ENCODE measurements at places on chromosomes 2 and 18.
A peak's percentile ranks its signal among the peaks of the same experiment; 100 is the strongest.

DNA sequence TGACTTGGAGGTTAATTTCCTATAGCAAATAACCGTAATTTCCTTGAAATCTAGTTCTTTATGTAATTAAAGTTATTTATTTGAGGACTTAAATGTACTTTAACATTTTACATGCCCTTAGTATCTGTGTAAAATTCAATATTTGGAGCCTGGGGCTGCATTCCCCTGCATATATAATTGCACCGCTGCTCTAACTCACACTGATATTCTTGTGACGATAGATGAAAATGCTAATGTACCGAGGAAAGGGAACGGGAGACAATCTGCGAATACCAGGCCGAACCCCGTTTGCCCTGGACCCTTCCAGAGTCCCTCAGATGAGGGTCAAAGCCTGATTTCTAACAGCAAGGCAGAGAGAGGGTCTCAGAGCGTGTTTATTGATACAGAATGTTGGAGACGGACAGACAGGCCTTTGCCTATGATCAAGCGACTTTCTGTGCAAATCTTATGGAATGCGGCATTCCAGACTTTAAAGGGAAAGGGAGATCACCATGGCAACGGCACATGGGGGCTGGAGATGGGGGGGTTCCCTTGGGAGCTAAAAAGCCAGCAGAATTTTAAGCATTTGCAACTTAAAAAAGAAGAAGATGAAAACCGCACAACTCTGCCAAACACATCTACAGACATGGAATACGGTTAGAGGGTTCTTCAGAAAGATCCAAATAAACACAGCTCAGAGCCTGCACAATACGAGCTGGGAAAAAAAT lies 57.6 kb upstream of the TWIST2 start:
- no peak for DNase-seq

DNA sequence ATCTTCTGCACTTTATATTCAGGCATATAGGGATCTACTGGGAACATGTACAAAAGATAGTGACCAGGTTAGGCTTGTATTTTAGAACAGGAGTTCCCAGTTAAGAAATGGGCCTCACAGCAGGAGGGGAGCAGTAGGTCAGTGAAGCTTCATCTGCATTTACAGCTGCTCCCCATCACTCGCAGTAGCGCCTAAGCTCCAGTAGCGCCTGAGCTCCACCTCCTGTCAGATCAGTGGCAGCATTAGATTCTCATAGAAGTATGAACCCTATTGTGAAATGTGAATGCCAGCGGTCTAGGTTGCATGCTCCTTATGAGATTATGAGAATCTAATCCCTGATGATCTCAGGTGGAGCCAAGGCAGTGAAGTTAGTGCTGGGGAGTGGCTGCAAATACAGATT lies 224.4 kb upstream of the CYRIA start:
- DNase-seq, result peak; percentile 72

- DNase-seq, result no peak
These were observed 305.9 kb upstream of the TMEFF2 start for GRCh38 chr2:192500550-192501200.

DNA sequence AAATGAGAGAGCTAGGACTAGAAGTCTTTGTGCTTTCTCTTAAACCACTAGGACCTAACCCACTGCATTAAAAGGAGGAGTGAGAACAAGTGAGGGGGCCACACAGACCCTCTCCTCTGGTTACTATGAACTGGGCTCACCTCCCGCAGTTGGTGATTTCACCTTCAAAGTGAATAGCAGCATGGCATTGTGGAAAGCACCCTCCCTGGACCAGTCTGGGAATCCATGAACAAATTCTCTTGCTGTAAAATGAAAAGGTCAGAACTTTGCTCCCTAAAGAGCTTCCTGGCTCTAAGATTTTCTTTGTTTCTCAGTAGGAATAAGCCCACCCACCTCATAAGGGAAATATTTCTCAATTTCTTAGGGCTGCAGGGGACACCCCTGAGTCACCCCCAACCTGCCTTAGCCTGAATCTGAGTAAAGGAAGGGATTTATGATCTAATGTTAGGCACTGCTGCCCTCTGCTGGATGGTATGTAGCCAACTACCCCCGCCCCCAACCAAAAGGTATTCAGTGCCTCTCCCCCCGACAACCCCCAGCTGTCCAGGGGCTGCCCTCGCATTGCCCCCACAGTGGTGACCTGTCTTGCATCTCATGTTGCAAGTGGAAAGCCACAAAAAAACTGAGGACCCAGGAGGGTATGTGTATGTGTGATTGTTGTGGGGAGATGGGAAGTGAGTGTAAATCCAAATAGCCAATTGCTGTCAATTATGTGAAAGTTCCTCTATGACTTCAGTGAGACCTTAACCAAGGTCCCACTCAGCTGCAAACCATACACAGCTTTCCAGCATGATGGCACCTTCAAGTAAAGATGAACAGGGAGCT lies 230.9 kb upstream of the SLC14A2 start:
- DNase-seq, result peak; percentile 87

DNA sequence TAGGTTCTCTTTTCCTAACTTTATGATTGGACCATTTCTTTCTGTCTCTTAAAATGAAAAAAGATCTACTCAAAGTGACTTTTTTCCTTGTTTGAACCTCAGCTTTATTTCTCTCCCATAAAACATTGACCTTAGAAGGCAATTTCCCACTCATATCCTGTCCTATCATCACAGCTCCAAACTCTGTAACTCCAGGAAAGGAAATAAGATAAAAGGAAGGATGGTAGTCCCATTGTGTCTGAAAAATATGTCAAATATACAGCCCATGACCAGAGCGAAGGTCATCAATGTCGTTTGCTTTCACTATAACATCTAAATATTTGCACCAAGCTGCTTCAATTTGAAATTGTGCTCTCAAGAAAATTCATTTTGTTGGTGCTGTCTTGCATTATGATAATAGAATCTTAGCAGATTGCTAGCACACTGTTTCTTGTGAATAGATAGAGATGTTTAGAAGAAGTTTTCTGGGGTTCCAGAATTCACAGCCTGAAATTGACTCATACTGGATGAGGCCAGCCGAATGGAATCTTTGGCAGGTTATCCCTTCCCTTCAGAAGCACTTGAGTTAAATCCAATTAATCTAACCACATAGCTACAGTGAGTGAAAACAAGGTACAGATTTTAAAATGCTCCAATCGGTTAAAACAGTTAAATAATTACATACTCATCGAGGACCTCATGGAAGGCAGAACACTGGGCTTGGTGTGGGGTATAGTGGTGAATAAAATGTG lies 95.1 kb downstream of the CRIM1 start:
- no peak for DNase-seq

GRCh38 chr2:167501618-167502017 lies 613.3 kb downstream of the XIRP2 start:
- no peak for DNase-seq

DNA sequence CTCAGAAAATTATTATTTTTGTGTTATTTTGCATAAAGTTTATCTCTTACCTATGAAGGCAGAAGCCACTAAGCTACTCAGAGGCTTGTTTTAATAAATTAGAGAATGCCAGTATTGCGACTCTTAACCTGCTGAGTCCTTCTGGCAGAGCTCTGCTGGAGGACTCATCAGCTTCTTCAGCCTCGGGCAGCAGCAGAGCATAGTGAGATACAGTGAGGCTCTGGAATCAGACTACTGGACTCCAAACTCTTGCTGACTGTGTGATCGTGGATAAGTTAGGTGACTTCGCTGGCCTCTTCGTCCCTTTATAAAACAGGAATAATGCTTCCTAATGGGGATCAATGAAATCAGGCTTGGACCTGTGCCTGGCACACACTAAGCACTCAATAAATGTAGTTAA lies 1.7 kb downstream of the PTRHD1 start:
- DNase-seq, result peak; percentile 52

DNA sequence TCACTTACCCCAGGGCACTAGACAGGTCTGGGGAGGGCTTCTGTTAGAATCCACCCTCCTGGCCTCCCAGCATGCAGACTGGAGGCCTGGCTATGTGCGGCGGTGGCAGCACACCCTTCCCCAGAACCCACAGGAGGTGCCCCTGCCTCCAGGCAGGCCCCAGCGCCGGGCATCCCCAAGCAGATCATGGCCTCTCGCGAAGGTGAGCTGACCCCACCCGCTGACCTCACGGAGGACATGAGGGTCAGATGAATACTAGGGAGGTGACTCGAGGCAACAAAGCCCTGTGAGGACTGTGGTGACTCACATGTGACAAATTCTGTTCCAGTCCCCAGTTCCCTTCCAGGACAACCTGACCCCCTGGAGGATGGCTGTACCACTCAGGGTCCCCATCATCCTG lies 1.9 kb downstream of the MAB21L4 start:
- DNase-seq, result no peak

- DNase-seq, result no peak
These were observed 371.9 kb upstream of the TNP1 start for GRCh38 chr2:217231724-217232123.

GRCh38 chr2:177254433-177255226 lies 9.9 kb downstream of the NFE2L2 start:
- peak; percentile 94 for DNase-seq

- no peak for DNase-seq
These were observed 12.1 kb upstream of the KLHL30 start for GRCh38 chr2:238126338-238126737.

- DNase-seq, result no peak
These were observed 194.3 kb downstream of the PLCL1 start for GRCh38 chr2:197998702-197999101.

- no peak for DNase-seq
These were observed 143.5 kb upstream of the LMAN1 start for GRCh38 chr18:59502274-59503175.

DNA sequence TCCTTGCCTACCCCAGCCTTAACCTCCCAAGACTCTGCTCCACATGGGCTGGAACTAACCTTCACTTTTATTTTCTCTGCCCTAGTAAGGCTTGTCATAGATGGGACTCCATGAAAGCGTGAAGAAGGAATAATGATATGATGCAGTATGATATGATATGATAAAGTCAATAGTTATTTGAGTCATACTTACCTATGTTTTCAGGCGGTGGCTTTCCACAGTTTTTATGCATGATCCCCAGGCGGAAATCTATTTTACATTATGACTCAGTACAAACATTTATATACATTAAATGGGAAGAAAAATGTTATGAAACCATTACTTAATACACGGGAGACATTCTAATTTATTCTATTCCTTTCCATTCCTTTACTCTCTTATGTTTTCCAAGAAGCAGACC lies 5.6 kb downstream of the ACMSD start:
- DNase-seq, result no peak

- DNase-seq, result no peak
These were observed 22.2 kb downstream of the HK2 start for GRCh38 chr2:74856004-74856578.

GRCh38 chr2:16685340-16685715 lies 19.7 kb upstream of the CYRIA start:
- DNase-seq, result no peak

DNA sequence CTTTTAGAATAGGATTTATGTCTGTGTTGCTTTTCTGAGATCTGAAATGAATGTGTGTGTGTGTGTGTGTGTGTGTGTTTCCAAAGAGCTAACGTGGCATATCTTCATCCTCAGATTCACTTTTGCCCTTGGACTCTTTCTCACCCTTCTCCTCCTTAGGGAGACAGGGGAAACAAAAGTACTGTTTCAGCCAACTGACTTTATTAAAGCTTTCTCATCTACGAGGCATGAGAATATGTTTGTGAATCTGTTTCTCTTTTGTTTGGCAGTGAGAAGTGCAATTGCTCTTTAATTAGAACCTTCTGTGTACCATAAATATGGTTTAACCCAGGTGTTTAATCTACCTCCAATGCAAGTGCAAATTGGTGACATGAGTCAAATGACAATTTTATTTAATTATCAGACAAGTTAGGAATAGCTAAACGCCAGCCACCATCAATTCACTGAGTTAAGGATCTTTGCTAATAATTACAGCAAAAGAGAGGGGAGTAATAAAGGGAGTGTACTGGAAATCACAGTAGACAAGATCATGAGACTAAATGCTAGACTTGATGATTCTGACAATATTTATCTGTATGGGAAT lies 186.4 kb upstream of the COL3A1 start:
- no peak for DNase-seq

GRCh38 chr2:66324356-66324755 lies 110.6 kb upstream of the MEIS1 start:
- no peak for DNase-seq

GRCh38 chr18:77052297-77052982 lies 80.1 kb downstream of the MBP start:
- no peak for DNase-seq

DNA sequence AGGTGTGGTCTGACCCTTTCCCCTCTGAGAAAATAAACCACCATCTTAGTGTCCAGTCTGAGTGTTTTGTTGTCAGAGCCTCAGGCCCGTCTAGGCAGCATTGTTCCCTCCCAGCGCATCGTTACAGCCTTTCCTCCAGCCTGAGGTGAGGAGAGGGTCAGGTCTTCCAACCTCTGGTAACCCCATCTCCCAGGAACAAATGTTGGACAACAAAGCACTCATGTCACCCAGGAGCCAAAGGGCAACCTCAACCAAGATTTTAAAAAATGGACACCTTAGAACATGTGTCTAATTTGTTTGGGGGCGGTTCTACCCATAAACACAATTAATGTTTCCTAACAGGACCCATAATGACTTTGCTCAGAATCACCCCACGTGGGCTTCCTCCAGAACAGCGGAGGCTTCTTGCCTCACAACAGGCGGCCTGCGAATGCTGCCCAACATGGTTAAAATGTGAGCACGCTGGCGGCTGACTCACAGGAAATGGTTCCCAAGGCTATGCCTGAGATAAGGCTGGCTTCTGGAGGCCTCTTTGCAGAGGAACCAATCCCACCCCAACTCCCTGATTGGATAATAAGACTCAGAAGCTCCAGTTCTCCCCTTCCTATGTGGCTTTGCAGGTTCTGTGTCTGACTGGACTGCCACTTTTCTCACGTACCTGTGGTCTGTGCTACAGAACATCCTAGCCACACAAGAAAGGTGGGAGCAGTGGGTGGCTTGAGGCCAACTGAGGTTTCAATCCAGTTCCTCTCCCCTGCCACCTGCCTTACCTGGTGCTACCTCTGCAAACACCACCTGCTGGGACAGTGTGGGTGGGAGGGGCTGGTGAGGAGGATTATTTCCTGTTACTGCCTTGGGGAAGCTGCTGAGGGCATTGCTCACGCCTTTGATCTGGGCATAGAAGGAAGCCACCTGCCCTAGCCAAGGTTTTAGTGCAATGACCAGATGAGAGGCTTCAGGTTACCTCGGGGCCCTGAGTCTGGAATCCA lies 108.8 kb downstream of the B3GNT2 start:
- DNase-seq, result peak; percentile 87

- no peak for DNase-seq
These were observed 194.1 kb downstream of the KLHL29 start for GRCh38 chr2:23578964-23579671.

- no peak for DNase-seq
These were observed 71.0 kb downstream of the ARL4C start for GRCh38 chr2:234425639-234426603.

GRCh38 chr2:4358837-4359236 lies 655.5 kb downstream of the DCDC2C start:
- DNase-seq, result no peak

DNA sequence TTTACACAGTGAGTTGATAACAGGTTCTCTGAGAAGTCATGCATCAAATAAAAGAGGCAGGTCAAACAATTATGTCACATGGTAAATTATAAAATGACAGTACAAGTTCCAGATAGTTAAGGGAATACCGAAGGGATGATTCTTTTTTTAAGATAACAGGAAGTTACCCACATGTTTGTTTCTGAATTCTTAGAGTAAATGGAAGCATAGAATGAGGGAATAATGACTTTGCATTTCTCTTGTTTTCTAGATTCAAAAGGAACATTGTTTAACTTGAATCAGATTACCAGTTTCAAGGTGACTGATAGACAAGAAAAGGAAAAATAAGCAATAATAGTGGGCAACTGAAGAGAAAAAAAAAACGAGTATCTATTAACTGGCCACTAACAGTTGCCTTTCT lies 124.5 kb downstream of the MIB1 start:
- DNase-seq, result no peak

- DNase-seq, result no peak
These were observed 103.7 kb downstream of the BIN1 start for GRCh38 chr2:127003070-127003800.
